Dermis microvascular lymphatic vessel endothelial cell (primary cell): ENCODE measurements at places on chromosomes 7 and 10.
A peak's percentile ranks its signal among the peaks of the same experiment; 100 is the strongest.

DNA sequence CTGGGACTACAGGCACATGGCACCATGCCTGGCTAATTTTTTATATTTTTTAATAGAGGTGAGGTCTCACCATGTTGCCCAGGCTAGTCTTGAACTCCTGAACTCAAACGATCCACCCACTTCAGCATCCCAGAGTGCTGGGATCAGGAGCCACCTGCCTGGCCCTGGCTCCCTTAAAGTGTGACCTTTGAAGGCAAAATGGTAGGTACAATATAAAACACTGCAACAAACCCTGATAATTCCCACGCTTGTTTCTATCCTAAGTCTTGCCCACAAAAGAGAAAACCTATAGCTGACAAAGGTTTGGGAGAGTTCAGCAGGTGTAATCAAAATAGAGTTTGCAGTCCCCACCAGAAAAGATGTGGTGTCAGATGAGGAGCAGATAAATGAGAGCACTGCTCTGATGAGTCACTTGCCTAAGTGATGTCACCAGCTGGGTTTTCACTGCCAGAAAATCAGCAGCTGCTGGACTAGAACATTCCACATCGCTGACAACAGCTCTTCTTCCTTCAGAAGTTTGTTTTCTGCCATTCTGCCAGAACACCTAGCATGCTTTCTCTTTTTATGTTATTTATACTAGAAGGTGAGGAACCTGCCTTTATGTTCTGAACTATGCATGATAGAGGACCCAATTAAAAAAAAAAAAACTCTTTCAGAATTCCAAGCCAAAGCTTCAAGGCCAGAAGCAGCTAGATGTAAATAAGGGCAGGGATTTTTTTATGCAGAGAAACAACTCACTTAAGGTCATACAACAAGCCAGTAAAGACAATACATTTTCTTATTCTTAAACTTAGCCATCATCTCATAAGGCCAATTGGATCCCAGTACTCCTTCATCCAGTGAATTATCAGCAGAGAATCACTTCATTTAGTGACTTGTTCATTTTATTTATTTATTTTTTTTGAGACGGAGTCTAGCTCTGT, 18.0 kb downstream of the PURB start:
- peak; percentile 85 for DNase-seq

DNA sequence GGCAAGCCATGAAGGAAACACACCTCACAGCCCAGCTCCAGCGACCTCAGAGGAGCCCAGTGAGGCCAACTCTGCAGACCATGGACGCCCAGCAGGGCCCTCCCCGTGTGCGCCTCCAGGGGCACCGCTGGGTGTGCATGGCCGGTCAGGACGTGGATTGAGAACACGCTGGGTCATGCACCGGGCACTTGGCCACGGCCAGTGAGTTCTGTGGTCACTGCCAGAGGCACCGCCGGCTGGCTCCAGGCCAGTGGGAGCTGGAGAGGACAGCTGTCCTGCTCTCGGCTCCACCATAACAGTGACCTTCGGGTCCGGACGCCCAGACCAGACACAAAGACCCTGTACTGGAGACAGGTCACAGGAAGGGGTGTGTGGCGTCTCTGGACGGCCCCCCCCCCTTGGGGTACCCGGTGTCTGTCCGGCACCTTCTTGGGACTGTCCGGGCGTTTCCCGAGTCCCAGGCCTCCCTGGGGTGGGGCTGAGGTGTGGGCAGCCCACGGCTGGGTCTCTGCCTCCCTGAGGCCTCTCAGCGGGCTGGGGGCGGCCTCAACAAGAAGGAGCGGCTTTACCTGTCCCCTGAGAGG, 50.4 kb upstream of the NKX6-2 start:
- DNase-seq = no peak

DNA sequence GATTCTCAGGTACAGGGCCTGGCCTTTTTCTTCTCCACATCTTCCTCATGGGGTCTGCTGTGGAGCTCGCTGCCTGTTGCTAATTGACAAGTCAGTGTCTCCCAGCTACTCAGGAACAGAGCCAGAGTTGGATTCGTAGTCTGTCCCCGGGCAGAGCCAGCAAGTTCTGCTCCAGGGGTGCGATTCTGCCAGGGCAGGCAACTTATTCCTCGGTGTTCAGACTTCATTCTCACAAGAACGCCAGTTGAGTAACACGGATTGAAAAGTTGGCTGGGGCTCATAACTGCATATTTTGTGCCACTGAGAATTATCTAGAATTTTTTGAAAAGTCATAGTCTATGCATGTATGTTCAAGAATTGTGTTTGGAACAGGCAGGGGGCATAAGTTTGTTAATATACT, 336.7 kb upstream of the NPVF start:
- no peak for DNase-seq

DNA sequence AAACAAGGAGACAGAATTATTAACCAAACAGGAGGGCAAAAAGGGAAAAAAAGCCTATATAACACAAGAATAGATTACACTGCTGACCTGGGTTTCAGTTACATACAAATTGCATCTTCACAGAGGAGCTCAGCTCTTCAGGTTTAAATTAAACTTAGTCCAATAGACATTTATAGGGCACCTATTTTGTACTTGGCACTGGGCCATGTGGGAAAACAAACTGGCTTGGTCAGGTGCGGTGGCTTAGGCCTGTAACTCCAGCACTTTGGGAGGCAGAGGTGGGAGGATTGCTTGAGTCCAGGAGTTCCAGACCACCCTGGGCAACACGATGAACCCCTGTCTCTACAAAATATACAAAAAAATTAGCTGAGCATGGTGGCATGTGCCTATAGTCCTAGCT, 62.3 kb upstream of the CCDC6 start:
- no peak for DNase-seq

GRCh38 chr10:72253578-72253977, 20.1 kb upstream of the DDIT4 start:
- no peak for DNase-seq

DNA sequence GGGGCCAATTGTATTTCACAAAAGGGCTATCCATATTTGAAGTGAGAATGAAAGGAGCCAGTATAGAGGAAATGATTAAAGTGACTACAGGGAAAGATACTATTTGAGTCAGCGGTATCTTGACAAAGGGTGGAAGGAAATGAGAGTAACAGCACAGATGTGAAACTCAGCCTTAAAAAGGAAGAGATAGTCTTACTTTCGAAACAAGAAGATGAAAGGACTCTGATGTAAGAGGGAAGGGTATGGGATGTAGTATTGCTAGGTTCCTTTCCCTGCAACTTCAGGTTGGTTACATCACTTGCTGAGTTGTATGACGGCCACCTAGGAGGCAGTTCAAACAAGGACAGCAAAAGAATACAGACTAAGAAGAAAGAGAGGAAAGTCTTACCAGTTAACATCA, 13.7 kb downstream of the CISD1 start:
- DNase-seq = no peak

GRCh38 chr7:45610660-45611299, 36.6 kb downstream of the ADCY1 start:
- no peak for DNase-seq

- DNase-seq = no peak
These were observed 170.1 kb downstream of the SORCS3 start for GRCh38 chr10:104811166-104811565.

- no peak for DNase-seq
These were observed 587.8 kb upstream of the MKI67 start for GRCh38 chr10:128713874-128714570.

GRCh38 chr10:58359541-58359940, 24.7 kb downstream of the UBE2D1 start:
- no peak for DNase-seq
